ENCODE measurements at places on chromosomes 4 and X. TPM values are rescaled to one million over a fixed set of nuclear protein-coding genes. Genes with fewer than 3 reads are reported as not detected.

DNA sequence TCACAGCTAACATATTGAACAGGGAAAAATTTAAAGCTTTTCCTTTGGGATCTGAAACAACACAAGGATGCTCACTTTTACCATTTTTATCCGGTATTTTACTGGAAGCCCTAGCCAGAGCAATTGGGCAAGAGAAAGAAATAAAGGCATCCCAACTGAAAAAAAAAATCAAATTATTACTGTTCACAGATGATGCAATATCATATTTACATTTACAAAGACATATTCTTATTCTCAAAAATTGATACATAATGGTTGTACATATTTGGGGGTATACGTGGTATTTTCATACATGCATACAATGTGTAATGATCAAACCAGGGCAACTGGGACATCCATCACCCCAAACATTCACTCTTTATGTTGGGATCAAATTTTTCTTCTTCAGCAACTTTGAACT lies 337.0 kb upstream of the SLC7A11 start:
- H3K4me1 ChIP-seq = no peaks in the 10 kb centered on the region
- DNase-seq = no peak
- H3K27me3 ChIP-seq = no peaks in the 10 kb centered on the region
- no peaks in the 10 kb centered on the region for H3K36me3 ChIP-seq

- no peak for DNase-seq
- H3K4me3 ChIP-seq = no peak overlapping the region
- no peak overlapping the region for H3K27ac ChIP-seq
- H3K27me3 ChIP-seq = no peaks in the 10 kb centered on the region
Measured at GRCh38 chrX:19625612-19626011, 110.3 kb upstream of the MAP3K15 start.

- no peak for DNase-seq
- no peaks in the 10 kb centered on the region for H3K4me1 ChIP-seq
- H3K36me3 ChIP-seq = no peaks in the 10 kb centered on the region
- no peak overlapping the region for H3K4me3 ChIP-seq
Measured at GRCh38 chrX:138923805-138924204, 212.3 kb upstream of the FGF13 start.

GRCh38 chr4:11514779-11515419 lies 86.2 kb upstream of the HS3ST1 start:
- no peak overlapping the region for H3K27ac ChIP-seq
- no peak overlapping the region for H3K4me3 ChIP-seq
- H3K4me1 ChIP-seq = no peaks in the 10 kb centered on the region
- H3K27me3 ChIP-seq = no peaks in the 10 kb centered on the region
- no peak for DNase-seq
- H3K36me3 ChIP-seq = no peaks in the 10 kb centered on the region

DNA sequence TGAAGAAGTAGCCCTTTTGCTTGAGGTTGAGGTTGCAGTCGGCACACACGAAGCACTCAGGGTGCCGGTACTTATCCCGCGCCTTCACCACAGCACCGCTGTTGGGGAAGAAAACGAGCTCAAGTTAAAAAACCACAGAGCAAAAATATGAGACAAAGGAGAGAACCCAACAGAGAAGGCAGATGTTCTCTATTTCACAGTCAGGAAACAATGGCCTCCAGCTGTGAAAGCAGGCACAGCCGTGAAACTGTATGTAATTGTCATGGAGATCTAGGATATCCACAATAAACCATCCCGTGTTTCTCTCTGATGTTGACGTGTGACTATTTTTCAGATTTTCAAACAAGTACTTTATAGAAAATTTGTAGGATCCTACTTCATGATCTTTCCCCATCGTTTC lies 30.9 kb upstream of the CCDC110 start:
- peak overlapping the region; percentile 84 for H3K27ac ChIP-seq
- peaks cover 3% of the 10 kb centered on the region for H3K4me1 ChIP-seq
- no peak overlapping the region for H3K4me3 ChIP-seq
- DNase-seq = no peak
- peaks cover 45% of the 10 kb centered on the region for H3K36me3 ChIP-seq

GRCh38 chrX:136708348-136708747 lies 60.4 kb downstream of the CD40LG start:
- H3K4me1 ChIP-seq = no peaks in the 10 kb centered on the region
- peaks cover 21% of the 10 kb centered on the region for H3K36me3 ChIP-seq
- no peak overlapping the region for H3K27ac ChIP-seq
- H3K4me3 ChIP-seq = no peak overlapping the region
- DNase-seq = no peak

- no peaks in the 10 kb centered on the region for H3K36me3 ChIP-seq
- no peak overlapping the region for H3K27ac ChIP-seq
- DNase-seq = no peak
- H3K27me3 ChIP-seq = no peaks in the 10 kb centered on the region
- no peaks in the 10 kb centered on the region for H3K4me1 ChIP-seq
- no peak overlapping the region for H3K4me3 ChIP-seq
Measured at GRCh38 chrX:39676434-39676833, 421.3 kb downstream of the BCOR start.

USP17L15 gene
- total RNA-seq = not detected

All from esophagus muscularis mucosa (tissue), 4 donors.